ENCODE measurements at places on chromosomes 6 and 20.

DNA sequence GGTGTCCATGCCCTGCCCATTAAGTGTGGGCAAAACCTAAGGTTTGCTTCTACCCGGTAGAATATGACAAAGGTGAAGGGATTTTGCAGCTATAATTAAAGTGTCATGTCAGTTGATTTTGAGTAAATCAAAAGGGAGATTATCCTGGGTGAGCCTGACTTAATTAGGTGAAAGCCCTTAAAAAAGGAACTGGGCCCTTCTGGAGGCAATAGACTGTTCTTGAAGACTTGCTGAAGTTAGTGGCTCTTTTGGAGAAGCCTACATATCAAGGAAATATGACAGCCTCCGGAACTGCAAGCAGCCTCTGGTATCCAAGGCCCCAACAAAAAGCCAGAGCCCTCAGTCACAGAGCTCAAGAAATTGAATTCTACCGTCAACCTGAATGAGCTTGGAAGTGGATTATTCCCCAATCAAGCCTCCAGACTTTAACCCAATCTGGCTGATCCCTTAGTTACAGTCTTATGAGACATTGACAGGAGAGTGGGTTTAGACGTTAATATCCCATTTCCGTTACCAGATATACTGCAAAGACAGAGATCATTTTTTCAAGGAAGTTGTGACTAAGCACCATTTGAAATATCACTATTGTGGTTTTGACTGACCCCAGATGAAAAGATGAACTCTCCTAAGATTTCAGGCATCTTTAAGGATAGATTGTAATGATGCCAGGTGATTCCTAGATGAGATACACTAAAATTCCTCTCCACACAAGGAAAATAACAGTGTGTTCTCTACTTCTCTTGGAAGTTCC is 303.4 kb downstream of the PLCB1 start:
- DNase-seq = no peak

- DNase-seq = no peak
These were observed 851 bp downstream of the MAVS start for GRCh38 chr20:3847429-3847940.

DNA sequence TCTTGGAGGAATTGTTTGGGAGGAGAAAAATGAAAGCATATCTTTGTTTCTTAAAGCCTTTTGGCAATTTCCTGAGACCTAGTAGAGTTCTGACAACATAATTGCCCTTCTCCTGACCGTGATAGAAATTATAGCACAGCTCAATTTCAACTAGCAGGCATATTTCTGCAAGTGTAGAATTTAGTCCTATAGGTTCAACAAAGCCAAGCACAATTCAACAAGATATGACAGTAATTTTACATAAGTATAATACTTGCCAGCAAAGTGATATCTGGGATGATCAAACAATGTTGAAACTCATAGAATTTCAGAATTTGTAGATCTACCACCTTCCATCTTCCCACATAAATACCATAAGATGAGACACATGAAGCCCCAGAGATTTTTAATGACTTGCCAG is 73.1 kb downstream of the SPTLC3 start:
- no peak for DNase-seq

DNA sequence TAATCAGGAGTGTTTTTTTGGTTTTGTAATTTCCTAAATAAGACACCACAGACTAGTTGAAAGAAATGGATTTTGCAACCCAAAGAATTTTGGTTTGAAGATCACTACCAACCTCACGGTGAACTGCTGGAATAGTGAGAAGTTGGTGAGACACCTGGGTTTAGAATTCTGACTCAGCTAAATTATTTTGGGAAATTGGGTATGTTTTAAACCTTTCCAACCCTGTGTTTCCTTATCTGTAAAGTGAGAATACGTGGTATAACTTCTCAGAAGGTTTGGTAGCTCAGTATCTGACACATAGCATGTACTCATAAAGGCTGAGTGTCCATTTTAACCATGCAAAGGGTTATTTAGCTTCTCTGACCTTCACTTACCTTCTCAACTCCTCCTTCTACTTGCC is 261.9 kb downstream of the FOXA2 start:
- no peak for DNase-seq

- no peak for DNase-seq
These were observed 434.5 kb downstream of the HDGFL1 start for GRCh38 chr6:23003671-23004467.

GRCh38 chr6:91268941-91269340 is 682.1 kb upstream of the MAP3K7 start:
- no peak for DNase-seq

DNA sequence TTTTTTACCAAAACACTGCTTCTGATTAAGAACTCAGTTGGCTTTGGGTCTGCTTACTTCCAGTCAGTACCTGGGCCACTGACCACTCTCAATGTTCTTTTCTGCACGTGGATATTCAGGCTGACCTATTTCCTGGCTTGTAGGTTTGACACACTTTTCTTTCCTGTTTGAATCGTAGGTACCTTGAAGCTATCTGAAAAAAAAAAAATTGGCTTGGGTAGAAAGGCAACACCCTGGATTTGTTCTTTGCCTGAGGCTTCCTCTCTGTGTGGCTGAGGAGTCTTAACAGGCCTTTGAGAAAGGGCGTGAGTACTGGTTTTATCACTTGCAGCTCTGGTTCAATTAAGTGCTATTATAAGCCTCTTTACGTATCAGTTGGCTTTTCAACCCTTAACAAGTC is 60.6 kb upstream of the IL20RA start:
- peak; percentile 7 for DNase-seq

DNA sequence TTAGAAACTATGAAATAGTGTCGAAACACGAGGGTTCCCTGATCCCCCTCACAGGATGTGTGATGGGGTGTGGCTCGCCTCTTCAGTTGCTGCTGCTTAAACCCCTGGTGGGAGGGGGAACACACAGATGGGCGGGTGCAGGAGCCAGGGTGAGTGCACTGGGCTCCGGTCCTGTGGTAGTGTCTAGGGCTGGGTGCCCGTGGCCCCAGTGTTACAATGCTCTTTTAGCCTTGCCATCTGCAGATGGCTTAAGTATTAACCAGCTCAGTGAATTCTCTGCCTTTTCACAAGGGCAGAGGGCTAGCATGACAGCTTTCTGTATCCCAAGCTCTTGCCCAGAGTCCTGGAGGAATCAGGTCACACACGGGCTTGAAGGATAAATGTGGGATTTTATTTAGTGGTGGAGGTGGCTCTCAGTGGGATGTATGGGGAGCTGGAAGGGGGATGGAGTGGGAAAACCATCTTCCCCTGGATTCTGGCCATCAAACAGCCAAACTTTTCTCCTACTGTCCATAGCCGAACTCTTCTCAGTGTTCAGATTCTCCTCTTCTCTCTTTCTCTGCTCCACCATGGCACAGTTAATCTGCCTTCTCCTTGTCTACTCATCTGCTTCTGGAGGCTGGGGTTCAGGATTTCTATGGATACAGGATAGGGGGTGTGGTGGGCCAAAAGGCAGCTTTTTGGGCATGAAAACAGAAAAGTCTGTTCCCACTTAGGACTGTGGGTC is 659.0 kb downstream of the EPM2A start:
- DNase-seq = no peak

GRCh38 chr6:34338377-34338776 is 54.1 kb downstream of the NUDT3 start:
- no peak for DNase-seq

DNA sequence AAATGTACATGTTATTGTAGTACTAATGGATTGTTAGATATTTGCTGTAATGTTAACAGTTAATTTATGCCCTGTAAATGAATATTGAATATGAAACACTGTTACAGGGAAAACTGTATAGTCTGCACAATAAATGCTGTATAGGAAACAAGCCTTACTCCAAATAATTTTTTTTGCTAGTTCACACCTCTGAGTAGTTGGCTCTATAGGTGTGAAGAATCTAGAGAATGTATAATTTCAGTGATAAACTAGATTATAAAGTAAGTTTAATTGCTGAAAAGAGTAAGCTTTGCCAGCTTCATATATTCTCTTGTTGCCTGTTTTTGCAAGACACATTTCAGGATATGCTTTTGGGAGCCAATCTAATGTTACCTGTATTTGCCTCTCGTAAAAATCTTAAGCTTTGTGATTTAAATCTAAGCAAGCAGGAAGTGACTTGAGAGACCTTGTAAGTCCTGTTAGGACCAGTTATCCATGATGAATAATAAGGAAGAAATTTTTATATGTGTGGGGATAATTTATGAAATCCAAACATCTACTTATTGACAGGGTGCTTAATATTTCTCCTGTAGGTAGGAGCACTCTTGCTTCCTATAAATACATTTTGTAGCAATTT is 232.4 kb downstream of the ZFAND3 start:
- no peak for DNase-seq

GRCh38 chr6:83536034-83536646 is 23.8 kb downstream of the PRSS35 start:
- DNase-seq = peak; percentile 15

DNA sequence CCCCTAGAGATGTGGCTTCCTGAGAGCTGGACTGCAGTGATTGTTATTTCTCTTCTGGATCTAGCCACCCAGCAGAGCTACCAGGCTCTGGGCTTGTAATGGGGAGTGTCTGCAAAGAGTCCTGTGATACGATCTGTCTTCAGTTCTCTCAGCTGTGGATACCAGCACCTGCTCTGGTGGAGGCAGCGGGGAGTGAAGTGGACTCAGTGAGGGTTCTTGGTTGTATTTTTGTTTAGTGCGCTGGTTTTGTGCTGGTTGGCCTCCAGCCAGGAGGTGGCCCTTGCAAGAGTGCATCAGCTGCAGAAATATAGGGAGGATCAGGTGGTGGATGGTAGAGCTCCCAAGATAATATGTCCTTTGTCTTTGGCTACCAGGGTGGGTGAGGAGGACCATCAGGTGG is 33.7 kb downstream of the PAX1 start:
- DNase-seq = no peak

DNA sequence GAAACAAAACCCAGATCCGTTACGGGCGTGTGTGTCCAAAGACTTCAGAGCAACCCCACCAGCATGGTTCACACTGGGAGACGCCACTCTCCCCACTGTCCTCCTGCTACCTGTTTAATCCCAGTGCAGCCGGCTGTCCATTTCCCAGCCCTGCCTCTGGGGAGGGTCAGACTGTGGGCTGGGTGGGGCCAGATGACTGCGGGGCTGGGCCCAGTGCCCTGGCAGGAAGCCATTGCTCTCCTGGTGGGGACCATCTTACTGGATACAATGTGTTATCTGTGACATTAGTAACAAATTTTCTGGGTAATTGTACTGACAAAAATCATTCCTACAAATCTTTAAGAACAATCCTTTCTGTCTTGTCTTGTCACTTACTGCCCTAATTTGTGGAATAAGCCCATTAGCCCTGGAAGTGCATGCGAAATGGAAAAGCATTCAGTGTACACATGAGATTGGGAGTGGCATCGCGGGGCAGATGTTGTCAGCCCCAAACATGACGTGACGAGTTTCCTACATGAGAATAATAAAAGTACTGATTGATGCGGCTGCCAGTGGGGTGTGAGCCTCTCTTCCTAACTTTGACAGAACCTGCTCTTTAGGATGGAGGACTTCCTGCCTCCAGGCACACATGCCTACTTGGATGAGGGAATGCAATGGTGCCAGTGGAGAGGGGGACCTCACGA is 37.9 kb upstream of the PCMTD2 start:
- DNase-seq = no peak

DNA sequence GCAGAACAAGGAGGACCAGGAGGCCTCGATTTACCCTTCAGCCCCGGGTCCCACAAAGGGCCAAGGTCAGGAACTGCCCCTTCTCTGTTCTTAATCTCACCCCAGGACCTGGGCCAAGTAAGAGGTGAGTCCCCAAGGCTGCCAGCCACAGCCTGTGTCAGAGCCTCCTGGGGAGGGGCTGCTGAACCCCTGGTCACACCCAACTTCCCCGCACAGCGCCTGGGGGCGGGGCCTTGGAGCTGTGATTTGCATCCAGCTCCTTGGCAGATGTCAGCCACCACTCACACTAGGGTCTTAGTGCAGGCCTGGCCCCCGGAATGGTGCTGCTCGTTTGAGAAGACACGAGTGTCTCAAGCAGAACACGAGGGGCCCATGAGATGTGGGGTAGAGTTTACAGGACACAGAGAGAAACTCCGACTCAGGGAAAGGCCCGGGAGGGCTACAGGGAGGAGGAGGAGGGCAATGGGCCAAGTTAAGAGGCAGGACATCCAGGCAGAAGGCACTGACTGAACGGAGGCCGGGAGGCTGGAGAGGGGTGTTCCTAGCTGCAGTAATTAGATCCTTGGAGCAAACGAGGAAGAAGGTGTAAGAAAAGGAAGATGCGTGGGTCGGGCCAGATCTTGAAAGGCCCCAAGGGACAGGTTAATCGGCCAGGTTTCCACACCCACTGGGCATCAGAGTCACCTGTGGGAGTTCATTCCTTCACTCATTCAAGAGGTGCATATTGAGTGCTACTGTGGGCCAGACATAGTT is 26.9 kb downstream of the ZBP1 start:
- DNase-seq = no peak

DNA sequence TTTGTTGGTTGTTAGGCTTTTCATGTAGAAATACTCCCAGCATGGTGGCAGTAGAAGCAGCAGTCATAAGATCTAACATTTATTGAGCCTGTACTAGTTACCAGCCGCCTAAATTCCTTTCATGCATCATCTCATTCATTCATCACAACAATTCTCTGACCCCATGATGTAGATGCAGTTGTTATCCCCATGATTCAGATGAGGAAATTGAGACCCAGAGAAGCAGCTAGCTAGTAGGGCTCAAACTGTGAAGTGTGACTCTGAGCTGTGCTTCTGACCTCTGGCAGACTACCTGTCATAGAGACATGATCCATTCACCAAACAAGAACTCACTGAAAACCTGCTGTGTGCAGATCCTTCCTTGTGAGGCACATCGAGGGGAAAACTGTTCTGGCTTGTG is 16.9 kb downstream of the RREB1 start:
- DNase-seq = no peak

DNA sequence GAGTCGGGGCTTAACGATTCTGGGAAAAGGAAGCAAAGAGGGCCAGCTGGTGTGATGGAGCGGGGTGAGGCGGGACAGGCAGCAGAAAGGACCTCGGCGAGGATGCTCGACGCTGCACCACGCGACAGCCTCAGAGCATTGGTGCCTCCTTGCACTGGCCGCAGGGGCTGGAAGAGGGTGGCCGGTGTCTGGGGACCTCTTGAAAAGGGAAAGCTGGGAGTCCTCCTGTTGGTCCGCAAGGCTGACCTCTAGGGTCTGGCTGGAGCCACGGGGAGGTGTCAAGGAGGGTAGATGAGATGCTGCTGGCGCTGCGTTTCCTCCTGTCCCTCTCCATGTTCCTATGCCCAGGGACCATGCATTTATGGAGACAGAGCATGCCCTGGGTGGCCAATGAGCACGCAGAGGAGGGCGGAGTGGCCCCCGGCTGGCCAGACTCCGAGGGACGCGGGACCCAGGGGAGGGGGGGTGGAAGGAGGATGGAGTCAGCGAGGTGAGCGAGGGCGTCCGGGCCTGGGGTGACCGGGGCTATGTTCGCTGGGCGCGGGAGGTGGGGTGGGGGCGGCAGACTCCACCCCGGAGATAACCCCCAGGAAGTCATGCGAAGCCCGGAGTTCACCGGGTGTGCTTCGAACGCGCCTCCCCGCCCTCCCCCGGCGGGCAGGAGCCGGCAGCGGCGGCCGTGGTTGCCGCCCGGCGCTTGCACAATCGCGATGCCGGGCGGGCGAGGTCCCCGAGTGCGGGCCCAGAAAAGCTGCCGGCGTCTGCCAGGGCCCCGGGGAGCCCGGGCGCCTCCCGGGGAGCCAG is at the start of gene CYP24A1:
TSS of gene CYP24A1 (minus strand) at position 334 of the 804 bp plus-strand sequence. CDS start 407 bp downstream, outside the sequence.
- DNase-seq = no peak

Measured in CD4-positive, alpha-beta T cell treated with Interleukin-1 beta for 1 hour (primary cell).